ENCODE measurements at places on chromosomes 2 and 18.

GRCh38 chr2:60414495-60415138, 138.8 kb downstream of the BCL11A start:
- DNase-seq, result no peak

DNA sequence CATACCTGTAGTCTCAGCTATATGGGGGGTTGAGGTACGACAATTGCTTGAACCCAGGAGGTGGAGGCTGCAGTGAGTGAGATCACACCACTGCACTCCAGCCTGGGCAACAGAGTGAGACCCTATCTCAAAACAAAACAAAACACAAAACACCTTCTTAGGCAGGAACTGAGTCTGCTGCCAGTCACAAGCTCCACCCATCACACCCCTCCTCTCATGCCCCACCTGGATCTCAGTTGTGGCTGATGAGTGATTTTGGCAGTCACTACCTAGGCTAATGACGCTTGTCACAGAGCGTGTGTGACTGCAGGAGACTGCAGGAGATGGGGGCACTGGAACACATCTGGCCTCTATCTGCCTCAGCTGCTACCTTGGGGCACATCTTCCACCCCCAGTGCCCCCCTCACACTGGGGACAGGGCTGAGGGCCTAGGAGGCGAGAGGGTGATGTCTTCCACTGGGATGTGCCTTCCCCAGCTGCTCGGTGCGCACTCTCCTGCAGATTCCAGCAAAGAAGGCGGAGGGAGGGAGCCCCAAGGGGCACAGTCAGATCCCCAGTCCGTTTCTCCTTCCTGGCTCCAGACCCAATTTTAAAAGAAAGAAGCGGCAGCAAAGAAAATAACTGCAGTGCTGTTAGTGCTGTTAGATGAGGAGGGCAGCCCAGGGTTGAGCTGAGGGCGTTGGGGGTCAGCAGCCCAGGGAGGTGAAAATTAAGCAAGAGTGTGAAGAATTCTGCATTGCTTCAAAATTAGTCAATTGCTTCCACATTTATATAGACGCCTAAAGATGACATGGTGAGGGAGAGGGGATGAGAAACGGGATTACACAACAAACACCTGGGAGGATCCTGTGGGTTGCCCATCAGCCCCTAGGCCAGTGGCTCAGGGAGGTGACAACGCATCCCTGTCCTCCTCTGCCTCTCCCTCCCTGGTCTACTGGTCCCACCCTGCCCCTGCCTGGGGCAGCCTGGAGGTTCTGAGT, 143.6 kb upstream of the HAAO start:
- DNase-seq, result no peak

DNA sequence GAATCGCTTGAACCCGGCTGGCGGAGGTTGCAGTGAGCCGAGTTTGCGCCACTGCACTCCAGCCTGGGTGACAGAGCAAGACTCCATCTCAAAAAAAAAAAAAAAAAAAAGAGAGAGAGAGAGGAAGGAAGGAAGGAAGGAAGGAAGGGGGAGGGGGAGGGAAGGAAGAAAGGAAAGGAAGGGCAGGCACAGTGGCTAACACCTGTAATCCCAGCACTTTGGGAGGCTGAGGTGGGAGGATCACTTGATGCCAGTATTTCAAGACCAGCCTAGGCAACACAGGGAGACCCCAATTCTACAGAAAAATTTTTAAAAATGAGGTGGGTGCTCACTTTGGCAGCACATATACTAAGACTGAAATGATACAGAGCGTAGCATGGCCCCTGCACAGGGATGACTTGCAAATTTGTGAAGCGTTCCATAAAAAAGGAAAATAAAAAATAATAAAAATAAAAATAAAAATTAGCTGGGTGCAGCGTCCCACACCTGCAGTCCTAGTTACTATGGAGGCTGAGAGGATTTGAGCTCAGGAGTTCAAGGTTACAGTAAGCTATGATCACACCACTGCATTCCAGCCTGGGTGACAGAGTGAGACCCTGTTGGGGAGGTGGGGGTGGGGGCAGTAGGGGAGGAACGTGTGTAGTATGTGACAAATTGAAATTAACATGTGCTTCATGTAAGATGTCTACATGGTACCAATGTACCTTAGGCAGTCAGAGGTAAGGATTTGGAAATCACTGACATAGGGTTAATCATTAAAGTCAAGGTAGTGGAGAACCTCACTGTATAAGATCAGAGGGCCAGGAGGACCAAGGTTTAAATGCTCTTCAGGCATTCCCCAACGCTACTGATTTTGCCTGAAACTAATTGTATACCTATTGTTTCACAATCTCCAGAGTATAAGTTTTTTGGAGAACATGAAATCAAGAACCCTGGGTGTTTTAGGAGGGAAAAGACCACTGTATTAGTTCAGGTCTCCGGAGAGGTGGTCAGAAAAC, 1.4 kb downstream of the WDCP start:
- no peak for DNase-seq

- no peak for DNase-seq
Observed at GRCh38 chr2:237438080-237438940, 24.3 kb upstream of the COL6A3 start.

DNA sequence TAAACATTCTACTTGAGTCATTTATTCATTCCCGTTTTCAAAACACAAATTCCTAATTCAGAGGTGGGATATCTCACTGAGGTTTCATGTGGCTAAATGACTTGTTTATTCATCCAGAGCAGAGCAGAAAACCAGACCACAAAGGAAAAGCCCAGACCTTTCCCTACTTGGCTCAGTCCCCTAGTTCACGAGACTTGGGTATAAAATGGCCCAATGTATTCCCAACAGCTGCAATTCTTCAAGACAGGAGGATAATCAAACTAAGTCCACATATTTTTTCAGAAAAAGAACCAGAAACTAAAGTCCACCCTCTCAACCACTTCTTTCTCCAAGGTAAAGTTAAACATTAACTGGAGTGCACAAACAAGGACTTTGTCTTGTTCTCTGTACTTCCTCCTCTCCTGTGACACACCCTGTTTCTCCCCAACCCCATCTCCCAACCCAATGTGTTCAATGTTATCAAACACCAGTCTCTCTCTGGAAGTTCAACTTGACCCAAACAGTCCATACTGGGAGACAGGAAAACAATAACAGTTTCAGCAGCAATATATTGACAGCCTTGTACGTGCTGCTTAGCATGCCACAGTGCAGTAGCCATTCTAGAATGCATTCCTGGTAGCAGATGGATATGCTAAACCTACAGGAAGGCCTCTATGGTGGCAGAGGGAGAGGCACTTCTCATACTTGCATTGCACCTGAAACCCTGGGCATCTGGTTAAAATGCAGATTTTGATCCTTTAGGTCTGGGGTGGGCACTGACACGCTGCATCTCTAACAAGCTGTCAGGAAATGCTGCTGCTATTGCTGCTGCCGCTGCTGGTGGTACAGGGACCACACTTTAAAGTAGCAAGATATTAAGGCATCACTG, 110.7 kb downstream of the INO80D start:
- DNase-seq, result no peak

DNA sequence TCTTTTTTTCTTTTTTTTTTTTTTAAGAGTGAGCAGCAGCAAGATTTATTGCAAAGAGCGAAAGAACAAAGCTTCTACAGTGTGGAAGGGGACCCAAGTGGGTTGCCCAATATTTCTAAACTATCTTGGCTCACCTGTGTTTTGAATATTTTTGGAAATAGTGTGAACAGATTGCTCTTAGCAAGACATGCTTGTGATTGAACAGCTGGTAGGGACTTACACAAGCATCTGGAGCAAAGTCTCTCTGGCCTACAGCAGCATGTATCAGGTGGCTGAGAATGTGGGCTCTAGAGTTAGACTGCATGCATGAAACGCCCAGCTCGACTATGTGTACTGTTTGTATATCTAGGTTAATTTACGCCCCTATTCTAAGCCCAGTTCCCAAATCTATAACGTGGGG, 40.3 kb upstream of the FBXO11 start:
- DNase-seq, result no peak

- DNase-seq, result no peak
Observed at GRCh38 chr2:231161252-231161839, 36.5 kb upstream of the HTR2B start.
